AG04449 (cell line): ENCODE measurements at places on chromosomes 7 and 10.

- no peak for DNase-seq
These were observed 44.2 kb downstream of the PDLIM1 start for GRCh38 chr10:95246582-95247051.

- DNase-seq, result no peak
These were observed 180.8 kb downstream of the CUX1 start for GRCh38 chr7:101998029-101998905.

DNA sequence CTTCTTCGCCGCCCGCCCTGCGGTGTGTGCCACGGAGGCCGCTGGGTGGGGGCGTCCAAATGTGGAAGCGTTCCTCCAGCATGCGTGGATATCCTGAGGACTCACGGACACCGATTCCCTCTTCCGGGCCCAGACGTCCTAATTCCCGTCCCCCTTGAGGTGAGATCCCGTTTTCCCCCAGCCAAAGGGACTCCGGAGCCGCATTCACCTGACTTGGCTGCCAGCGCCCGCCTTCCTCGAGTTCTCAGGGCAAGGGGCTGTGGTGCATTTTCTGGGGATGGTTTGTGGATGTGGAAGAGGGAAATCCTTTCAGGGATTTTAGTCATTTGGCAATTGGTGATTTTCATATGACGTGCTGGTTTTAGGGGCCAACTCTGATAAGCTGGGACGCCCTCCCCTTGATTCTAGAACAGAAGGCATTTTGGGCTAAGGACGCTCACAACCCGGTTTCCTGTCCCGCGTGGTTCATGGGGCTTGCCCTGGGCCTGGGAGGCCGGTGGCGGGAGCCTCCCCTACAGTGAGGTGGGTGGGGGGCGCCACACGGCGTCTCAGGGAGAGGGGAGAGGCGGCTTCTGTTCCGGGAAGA lies 165.4 kb downstream of the ACTR3B start:
- no peak for DNase-seq

DNA sequence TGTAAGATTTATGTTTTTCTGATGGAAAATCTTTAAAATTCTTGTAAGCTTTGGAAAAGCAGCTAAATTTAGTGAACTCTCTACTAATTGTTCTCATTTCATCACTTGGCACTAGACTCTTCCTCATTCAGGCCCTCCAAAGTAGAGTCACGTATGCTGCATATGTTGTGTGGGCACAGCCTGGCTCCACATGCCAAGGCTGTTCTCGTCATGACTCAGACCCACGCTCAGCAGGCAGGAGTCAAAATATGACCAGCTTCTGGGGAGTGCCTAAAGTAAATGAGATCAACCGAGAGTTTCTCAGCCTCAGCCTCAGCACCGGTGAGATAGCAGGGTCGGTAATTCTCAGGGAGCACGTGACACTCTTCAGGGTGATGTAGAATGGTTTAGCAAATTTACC lies 1672.9 kb downstream of the REEP3 start:
- DNase-seq, result no peak

DNA sequence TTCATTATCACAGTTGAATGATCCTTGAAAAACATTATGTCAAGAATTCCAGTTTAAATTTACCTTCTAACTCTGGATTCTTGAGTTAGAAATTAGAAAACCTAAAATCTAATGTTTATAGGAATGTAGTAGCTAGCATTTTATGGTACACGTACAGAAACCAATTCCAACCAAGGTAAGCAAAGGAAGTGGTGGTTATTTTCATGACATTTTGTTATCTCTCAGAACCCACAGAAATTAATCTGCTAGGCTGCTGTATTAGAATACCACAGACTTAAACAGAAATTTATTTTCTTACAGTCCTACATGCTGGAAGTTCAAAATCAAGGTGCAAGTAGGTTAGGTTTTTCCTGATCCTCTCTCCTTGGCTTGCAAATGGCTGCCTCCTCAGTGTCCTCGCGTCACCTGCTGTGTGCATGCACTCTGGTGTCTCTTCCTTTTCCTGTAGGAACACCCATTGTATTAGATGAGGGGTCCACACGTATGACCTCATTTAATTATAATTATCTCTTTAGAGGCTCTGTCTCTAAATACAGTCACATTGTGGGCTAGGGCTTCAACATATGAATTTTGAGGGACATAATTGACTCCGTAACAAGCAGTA lies 8.5 kb upstream of the CSTF2T start:
- no peak for DNase-seq

- DNase-seq, result no peak
These were observed 119.0 kb downstream of the ANKRD26 start for GRCh38 chr10:26981232-26981824.

DNA sequence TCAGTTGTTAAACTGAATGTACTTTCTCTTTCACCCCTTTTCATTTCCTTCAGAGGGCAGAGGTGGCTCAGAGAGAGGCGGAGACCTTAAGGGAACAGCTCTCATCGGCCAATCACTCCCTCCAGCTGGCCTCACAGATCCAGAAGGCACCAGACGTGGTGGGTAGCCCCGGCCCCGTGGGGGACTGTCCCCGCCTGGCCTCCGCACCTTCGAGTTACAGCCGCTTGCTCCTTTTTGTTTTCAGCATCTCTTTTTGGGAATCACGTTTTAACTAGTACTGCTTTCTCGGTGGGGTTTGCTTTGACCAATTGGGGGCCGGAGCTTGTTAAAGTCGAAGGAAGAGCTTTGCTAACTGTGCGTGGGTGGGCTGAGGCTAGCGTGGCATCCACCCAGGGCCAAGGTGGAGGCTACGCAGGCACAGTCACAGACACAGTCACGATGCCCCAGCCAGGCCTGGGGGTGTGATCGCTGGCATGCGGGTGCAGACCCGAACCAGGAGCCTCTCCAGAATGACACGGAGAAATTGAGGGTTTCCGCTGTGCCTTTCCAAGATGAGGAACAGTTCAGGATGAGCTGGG lies 116.2 kb upstream of the SH2B2 start:
- no peak for DNase-seq

DNA sequence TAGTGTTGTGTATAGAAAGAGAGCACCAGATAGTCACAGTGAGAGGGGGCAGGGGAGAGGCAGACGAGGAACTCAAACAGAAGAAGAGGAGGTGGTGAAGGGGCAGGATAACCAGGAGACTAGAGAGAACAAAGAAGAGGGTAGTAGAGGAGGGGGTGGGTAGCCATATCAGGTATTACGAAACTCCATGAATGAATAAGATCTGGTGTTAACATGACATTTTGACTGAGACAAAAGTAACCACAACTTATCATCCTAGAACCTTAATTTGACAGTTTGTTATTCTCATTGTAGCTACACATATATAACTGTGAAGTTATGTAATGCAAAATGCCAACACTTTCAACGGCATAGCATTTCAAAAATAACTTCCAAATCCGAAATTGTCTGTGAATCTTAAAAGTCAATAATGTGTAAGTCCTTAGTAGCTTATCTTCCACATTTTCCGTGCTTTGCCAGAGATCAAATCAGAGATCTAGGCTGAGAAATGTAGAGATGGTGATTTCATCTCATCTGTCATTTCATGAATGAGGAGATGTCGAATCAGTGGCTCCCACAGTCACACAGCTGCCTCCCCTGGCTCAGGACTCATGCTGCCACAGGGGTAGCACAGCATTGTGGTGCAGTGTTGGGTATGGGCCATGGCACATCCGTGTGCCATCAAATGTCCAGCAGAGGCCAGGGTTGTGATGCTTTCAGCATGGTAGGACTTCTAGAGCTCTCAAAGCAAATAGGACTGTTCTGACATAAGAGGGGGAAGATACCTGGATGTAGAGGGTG lies 202.1 kb downstream of the HECW1 start:
- no peak for DNase-seq

- no peak for DNase-seq
These were observed 173.5 kb downstream of the CUX1 start for GRCh38 chr7:101990811-101991418.

DNA sequence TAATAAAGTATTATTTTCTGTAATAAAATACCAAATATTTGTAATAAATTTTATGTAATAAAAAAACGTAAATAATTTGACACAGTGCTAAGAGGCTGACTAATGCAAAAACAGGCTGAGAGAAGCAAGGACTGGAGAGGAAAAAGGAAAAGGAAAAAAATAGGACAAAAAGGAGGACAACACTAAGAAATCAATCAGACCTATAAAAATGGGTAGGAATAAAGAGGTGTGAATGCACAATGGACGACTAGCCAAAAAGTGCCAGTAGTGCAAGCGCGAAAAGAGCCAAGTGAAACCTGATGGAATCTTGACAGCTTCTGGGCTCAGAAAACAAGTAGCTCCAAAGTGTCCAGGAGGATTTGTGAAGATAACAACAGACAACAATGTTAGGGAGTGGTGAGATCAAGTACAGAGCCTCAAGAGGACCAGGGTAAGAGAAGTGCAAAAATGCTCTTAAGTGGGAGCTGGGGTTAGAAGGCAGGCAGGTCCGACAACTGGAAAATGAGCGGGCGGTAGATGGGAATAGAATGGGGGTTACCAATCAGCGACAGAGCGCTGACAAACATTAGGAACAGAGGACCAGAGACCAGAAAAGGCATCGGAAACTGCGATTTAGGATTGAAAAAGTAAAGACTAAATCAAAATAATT lies 1.2 kb downstream of the BRAF start:
- DNase-seq, result no peak

DNA sequence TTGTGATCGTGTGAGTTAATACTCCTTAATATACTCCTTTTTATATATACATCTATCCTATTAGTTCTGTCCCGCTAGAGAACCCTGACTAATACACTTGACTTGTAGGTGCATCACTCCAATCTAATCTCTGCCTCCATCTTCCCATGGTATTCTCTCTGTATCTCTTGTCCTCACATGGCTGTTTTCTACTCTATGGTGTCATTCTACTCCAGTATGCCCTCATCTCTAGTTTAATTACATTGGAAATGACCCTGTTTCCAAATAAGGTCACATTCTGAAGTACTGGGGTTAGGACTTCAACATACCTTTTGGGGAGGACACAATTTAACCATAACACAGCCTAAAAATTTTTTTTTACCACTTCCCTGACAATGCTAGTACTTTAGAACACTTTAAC lies 25.8 kb upstream of the TNKS2 start:
- no peak for DNase-seq

DNA sequence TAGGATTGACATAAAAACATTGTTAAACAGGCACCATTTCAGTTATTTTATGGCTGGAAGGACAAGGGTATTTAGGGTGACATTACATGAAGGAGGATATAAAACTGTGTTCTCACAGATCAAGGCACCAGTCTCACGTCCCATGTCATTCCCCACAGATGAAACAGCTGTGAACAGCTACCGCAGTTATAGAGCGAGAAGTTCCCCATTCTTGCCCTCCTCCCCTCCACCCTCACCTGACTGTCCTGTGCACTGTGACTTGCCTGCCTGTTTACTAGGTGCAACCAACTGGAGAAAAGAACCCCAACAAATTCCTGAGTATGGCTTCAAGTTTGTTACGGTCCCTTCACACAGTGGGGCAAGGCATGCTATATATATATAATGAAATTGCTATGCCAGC lies 141.6 kb downstream of the SND1 start:
- no peak for DNase-seq
